ENCODE measurements at places on chromosomes 1 and 21. TPM values are rescaled to one million over a fixed set of nuclear protein-coding genes. Genes with fewer than 3 reads are reported as not detected.

TBX19 gene
- 0.72 TPM for total RNA-seq

NBPF26 gene
- total RNA-seq, result 34.2 TPM

OR2L2 gene
- 8.9 TPM for total RNA-seq

S100A7A gene
- 2.9 TPM for total RNA-seq

HENMT1 gene
- total RNA-seq, result 16.9 TPM

ODF2L gene
- total RNA-seq, result 40.9 TPM

SYPL2 gene
- total RNA-seq, result not detected

MARK1 gene
- total RNA-seq, result 5.3 TPM

LAMC2 gene
- total RNA-seq, result 34.2 TPM

SLFNL1 gene
- 1.9 TPM for total RNA-seq
